ENCODE measurements at places on chromosomes 7 and 10.

DNA sequence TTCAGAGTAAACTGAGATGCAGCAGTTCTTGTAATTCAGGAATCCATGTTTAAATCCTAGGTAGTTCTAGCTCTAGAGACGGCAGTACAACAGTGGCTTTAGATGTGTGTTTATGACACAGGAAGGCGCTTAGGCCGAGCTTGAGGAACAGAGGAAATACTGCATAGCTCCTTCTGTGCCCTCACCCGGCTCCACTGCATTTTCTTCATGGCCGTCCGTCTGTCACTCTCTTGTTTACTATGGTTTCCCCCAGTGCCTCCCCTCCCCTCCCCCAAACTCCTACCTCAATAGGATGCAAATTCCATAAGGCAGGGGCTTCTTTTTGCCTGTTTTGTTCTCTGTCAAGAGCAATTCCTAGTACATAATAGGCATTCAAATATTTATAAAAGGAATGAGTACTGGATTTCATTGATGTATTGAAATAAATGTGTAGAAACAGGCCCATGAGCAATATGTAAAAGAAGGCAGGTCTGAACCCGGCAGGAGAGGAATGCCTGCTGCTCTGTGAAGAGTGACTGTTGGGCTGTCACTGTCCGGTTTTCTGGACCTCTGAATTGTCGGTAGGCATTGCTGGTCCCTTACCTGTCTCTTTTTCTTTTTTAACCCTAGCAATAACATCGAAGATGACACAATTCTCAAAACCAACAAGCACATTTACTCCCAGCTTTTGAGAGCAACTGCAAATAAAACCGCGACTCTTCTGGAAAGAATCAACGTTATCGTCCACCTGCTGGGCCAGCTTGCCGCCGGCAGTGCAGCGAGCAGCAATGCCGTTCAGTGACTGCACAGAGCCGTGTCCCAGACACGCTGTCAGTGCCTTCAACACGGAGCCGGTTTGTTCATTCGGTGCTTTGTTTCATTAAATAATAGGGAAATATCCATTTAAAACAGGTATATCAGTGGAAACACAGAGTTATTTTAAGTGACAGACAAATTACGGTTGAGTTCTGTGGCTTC, 12.7 kb downstream of the MMP21 start:
- no peak for DNase-seq

DNA sequence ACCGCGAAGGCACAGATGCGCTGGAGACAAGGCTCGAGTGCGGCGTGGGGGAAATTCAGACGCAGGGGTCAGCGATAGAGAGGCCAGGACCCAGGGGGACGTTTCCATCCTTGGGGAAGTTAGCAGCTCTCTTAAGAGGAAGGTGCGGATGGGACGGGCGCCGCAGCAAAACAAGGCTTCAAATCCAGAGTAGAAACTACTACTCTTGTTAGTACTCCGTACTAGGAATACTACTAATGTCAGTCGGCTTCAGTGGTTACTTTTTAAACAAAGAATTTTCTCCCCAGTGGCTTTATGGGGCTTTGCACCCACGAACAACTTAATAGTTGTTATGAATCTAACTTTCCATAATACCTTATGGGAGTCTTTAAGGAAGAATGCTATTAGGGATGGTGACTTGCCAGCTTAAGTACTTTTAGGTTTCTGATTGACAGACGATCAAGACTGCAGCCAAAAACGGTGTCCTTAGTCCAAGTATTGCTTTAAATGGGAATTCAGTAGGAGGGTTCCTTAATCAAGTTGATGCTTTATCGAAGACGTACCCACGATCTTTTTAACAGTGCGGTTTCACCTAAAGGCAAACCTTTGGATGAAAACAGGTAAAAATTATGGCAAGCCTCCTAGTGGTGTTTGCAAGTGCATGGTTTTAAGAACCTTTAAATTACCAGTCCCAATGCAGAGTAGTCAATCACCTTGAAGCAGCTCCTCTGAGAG, 812 bp upstream of the IDE start:
- no peak for DNase-seq

DNA sequence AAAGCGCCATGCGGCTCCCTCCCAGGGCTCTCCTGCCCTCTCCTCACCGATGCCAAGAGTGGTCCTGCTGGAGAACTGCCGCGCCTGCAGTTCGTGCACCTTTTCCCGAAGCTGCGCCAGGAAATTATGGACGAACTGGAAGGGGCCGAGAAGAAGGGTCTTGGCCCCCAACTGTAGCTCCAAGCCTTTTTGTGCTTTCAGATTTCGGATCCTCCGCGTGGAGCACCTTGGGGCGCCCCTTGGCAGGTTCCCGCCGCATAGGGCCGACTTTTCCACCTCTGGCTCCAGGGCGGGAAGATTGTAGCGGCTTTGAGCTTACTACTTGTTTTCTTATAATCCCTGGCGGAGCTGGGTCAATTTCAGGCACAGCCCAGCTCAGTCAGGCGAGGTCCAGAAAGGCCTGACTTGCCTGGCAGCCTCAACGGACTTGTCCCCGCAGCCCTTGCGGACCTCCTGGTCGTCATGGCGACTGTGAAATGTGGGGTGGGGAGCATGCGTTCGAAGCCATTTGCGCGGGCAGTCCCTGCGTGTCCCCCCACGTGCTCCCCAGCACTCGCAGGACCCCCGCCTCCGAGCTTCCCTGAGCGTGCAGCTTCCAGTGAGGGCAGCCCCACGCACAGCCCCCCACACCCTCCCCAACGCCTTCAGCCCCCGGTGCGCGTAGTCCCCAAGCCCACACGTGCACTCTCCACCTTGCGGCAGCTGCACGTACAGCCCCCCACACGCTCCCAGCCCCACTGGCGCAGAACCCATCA, 129.9 kb downstream of the KBTBD2 start:
- no peak for DNase-seq

DNA sequence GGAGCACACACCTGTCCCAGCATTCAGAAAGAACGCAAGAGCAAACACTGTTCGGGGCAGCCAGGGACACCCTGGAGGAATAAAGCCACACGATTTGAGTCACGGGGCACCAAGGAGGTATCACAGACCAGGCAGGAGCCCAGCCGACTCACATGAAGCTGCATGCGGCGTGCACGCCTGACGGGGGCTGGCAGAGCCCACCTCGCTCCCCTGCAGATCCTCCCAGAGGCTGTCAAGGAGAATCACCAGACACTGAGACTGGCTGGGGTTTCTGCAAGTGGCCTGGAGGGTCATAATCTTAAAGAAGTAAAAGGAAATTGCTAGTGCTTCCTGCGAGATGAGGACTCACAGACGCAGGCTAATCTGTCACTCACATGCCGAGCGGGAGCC, 61.6 kb downstream of the TCERG1L start:
- DNase-seq, result no peak

- DNase-seq, result no peak
These were observed at the start of gene CAV1 for GRCh38 chr7:116524609-116525297. CAV1 (plus strand) TSS chr7:116525036; CDS start chr7:116525063, 27 bp downstream.

GRCh38 chr7:88647825-88648224, 111.7 kb upstream of the ZNF804B start:
- no peak for DNase-seq

DNA sequence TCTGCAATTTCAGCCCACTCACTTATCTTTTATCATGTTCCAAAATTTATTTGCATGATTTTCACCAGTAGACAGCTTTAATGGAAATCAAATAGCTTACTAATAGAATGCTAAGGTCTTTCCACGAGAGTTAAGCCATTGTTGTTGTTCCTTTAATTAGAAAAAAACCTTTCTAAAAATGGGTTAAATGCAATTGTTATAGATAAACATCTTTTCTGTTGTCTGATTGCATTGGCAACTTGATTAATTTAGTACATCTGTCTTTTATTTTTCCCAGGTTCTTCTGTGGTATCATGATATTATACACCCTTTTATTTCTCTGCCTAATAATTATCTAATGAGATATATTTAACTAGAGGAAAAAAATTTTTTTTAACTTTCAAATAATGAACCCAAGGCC, 487.6 kb upstream of the MBL2 start:
- DNase-seq, result no peak

DNA sequence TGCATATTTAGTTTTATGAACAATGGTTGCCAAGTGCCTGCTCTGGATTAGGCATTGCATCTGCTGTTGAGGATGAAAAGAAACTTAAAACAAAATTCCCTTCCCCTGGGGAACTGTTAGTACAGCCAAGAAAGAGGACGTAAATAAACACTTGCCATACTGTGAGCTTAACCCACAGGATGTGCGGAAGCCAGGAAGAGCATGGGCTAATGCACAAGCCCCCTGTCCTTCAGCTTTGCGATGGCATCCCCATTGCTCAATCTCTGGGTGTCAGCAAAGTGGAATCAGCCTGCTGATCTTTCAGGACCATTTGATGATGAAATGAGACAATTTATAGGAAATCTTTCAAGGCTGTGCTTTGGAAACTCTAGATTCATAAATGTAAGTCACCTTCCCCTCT, 399.9 kb upstream of the IGFBP3 start:
- DNase-seq, result no peak

DNA sequence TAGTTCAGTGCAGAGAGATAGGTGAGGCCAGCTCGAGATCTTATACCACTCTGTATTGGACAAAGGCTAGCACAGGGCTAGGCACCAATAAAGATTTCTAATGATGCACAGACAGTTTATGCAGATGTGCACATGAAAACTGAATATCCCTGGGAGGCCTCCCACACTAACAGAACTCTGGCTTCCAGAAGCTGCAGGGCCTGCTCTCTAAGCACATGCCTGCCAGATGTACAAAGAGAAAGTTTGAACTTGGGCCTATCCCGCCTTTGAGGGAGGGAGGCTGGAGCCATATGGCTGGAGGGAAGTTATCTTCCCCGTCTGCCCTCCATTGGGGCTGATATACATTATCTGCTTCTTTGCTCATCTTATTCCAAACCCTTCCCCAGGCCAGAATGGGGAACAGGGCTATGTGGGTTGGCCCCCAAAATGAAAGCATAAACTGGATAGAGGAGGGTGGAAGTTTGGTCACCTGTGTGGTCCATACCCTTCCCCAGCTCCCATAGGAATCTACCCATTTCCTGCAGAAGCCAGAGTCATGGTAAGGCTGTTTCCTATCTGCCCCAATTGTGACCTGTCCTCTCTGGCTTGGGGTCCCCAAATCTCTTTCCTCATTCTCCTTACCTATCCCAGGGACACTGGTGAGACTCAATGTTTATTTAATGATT, 3.8 kb downstream of the KAZALD1 start:
- no peak for DNase-seq

DNA sequence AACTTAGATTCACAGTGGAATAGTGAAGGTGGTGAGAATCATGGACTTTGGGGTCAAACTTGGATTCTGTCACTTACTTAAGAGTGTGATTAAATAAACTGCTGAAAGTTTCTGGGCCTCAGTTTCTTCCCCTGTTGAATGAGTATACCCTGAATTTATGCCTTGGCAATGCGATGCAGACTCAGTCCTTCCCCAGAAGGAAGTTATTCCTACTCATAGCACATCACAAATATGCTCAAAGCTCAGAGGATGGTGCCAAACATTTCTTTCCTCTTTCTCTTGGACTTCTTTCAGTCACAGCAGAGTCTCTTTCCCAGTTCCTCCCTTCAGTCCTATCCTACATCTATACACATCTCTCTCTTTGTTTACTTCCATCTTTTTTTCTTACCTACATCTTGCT, 45.1 kb downstream of the ASB4 start:
- DNase-seq, result no peak

GRCh38 chr7:41696323-41696916, 6.5 kb downstream of the INHBA start:
- DNase-seq, result no peak

DNA sequence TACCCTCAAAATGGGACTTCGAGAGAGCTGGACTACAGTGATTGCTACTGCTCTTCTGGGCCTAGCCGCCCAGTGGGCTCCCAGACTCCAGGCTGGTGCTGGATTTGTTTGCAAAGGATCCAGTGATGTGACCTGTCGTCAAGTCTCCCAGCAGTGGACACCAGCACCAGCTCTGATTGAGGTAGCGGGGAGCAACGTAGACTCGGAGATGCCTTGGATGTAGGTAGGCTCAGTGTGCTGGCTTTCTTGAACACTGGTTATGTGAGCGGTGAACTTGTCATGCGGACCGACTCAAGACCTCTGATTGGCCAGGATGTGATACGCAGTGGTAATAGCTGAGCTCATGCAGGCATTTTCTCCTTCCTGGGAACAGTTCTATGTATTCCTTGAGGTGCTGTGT, 19.4 kb downstream of the AKR1C2 start:
- DNase-seq, result no peak

DNA sequence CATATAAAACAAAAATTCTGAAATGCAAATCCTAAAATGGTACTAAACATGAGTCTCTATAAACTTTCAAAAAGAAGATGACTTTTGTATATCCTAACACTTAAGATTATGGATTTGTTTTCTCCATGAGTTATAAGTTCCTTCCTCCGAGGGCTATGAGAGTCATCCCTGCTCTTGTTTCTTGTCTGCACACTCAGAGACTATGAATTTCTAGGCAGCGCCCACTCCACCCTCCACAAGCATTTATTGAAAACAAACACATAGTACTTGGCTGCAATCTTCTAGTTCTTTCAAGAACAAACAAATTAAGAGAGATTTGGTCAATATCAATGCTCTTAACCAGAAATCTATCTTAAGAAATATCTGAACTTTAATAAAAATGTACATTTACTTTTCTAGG, 211.7 kb downstream of the DKK1 start:
- no peak for DNase-seq

GRCh38 chr10:5589661-5590511, 65.1 kb downstream of the CALML3 start:
- no peak for DNase-seq

- no peak for DNase-seq
These were observed 41.5 kb upstream of the PTF1A start for GRCh38 chr10:23150610-23151009.

DNA sequence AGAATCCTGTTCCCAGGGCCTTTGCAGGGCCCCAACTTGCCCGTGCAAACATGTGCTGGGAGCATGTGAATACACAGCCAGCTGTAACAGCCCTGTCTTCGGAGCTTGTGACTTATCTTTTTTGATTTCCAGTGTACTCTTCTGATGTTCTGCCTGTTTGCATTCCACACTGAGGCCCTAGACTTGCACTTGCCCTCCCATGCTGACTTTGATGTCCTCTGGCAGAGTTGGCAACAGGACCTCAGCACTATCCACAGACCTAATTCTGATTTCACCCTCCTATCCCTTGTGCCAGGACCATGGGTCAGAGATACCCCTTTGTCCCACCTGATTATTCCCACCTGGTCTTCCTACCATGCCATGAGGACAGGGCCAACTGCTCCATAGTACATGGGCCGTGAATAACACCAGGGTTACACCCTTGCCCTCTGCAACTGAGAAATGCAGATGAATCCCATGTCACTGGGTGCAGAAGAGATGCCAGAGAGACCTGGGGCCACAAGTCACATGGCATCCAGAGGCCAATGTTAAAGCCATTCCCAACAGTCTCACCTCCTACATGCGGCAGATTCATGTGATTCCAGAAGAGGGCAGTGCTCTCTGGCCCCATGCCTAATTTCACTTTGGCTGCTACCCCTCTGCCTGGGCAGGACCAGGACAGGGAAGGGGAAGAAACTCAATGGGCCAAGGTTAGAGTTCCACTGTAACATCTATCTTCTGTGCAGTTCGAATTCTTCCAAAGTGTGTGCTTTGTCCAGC, 43.0 kb downstream of the SCRN1 start:
- DNase-seq, result no peak

DNA sequence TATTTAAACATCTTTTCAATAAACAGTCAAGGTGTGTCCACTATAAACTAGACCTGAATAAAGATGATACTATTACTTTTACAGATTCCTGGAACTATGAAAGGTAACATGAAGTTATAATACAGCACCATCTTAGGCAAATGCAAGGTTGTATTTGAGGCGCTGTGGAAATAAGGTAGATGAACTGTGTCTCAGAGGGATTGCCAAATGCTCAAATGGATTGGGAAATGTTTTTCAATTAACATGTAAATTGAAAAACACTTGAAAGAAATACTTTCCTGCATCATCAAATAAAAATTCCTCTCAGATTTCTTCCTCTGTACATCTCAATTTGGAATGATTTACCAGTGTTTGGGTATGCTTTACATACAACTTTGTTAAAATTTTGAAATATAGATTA, 139.4 kb downstream of the DKK1 start:
- DNase-seq, result no peak

Measured in stimulated activated CD8-positive, alpha-beta memory T cell treated with anti-CD3 and anti-CD28 coated beads, Interleukin-4, amount 100 ng/mL, for 4 hours (primary cell).